ENCODE measurements at places on chromosomes 11 and 22.

GRCh38 chr22:22369964-22370270 lies 125.3 kb downstream of the VPREB1 start:
- no peak for DNase-seq

GRCh38 chr11:35933320-35933871 lies 10.5 kb upstream of the LDLRAD3 start:
- DNase-seq: no peak

GRCh38 chr11:15158351-15159015 lies 43.8 kb downstream of the INSC start:
- DNase-seq: no peak

DNA sequence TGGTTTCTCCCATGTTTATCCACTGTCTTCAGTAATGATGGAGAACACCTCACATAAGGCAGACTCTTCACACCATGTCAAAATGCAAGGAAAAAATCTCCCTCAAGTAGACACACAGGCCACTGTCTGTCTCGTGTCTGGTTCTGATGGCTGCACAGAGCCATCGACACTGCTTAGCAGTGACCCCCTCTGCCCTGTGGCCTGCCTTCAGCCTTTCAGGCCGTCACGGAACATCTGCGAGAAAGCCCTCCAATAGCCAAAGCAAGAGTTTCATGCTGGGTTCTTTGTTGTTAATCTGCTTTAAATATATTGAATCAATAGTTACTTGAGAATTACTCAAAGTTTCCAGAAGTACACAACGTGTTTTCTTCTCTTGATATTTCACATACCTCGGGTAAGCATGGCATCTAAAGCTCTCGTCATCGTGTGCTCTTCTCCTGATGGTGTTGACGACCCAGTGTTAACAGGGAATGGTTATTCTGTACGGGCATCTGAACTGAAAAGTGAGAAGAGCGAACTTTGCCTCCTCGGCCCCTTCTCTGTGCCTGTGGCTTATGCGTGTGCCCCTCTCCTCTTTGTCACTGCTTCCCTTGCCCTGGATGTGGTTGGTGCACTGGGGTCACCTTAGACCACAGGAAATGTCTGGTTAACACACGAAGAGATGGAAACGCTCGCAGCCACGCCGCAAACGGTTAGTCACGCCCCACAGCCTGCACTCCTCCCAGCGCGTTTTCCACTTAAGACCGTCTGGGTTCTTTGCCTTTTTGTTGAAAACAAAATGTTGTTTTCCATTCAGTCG lies 33.4 kb upstream of the CTTN start:
- peak; percentile 69 for DNase-seq

- no peak for DNase-seq
Measured at GRCh38 chr11:63629426-63629825, 15.2 kb upstream of the PLAAT3 start.

- no peak for DNase-seq
Measured at GRCh38 chr11:43071338-43071737, 240.5 kb upstream of the API5 start.

DNA sequence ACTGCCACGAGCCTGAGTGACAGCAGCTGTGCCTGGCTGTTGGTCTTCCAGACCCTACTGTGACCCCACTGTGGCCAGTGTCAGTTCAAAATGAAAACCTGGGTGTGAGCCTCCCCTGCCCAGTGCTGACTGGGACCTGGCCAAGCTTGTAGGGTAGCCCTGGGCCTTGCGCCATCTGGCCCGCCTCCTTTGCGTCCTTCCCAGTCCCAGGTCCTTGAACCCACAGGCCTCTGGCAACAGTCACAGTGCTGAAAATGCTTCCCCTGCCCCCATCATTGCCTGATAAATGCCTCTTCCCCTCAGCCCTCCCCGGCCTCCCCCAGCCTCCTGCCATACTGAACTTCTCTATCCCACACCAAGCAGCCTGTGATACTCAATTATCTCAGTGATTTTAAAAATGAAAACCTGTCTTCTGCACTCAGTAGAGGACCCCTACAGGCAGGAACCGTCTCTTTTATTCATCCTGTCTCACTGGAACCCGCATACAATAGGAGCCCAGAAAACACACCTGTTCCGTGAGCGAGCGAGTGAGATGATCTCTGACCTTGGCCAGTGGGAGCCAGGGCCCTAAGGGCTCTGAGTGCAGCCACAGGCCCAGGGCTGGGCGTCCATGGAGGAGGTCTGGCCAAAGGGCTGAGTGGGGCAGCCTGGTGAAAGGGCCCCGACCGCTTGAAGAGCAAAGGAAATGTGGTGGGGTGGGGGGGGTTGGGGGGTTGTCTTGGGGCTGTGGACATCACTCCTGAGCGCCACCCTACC lies 49.7 kb upstream of the TTLL12 start:
- no peak for DNase-seq

DNA sequence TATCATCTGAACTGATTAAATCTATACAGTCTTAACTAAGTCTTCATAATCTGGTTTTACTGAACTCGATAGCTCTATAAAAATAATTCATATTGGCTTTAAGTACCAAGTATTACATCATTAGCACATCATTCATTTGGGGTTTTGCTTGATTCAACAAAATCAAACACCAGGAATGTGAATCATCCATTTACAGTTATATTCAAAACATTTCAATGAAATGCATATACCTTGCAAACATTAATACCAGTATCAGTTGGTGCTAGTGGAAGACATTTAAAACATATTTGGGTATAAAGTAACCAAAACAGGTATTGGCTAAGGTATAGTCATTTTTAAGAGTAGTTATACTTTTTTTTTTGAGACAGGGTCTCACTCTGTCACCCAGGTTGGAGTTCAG lies 12.2 kb upstream of the CCDC89 start:
- DNase-seq: no peak

GRCh38 chr22:31343235-31344191 lies 2.6 kb downstream of the PATZ1 start:
- no peak for DNase-seq

DNA sequence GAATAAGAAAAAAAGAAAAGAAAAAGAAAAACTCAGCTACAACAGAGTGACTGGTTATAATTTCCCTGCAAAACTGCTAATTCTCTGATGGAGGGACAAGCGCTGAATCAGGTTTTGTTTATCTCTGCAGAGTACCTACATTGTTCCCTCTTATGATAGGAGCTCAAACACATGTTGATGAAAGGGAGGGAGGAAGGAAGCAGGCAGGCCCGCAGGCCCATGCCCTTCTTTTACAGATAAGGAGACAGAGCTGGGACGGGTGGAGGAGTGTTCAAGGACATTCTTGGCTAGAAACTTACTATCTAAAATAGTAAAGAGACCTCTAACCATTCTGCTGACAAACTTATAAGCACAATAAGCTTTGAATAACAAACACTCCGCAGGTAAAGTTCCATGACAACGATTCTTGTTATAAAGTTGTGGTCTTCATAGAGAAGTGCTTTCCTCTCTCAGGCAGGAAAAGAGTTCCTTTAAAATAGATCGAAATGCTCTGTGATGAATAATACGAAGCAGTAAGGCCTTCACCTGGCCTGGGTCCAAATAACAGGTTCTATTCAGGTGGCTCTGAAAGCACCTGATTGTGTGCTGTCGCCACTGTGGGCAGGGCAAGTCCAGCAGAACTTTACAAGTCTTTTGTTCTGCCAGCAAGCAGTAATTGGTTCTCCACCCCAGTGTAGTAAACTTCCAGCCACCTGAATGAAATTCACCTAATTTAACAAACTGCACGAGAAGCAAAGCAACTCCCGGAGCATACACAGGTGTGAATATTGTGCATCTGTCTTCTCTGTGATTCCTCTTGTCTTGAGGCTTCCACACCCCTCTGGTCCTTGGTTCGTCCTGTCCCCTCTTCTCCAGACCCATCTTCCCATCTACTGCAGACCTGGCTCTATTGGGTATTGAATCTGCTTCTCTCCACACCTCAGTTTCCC lies 15.3 kb upstream of the MICAL2 start:
- DNase-seq: no peak

DNA sequence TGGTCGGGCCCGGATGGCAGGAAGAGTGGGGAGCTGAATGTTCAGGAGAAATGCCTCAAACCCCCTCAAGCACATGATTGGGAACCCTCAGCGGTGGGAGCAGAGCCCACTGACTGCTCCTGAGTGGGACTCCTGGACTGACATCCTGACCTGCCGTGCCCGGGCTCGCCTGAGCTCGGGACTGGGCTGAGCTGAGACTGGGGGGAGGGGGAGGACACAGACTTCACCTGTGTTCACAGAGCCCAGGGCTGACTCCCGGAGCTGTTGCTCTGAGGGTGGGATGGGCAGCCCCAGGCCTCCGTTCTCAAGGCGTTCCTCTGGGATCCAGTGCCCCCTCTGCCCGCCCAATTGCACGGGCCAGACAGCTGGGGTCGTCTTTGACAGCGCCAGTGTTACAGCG lies 24.6 kb downstream of the DAGLA start:
- no peak for DNase-seq

GRCh38 chr11:133595998-133596590 lies 63.8 kb upstream of the OPCML start:
- DNase-seq: no peak

DNA sequence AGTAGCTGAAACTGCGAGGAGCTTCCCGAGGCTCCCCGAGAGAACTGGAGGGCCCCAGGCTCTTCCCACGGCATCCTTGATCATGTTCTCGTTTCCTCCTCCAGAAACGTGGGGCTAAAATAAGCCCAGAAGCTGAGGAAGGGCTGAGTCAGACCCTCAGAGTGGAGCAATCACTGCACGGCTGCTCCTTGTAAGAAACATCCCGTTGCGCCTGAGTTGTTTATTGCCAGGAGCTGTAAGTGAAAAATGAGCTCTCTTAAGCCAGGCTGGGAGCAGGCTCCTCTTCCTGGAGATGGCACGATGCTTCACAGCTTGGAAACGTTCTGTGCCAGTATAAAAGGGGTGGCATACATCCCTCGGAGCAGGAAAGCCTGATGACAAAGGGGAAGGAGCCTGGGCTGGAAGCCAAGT lies 47.3 kb upstream of the SYN3 start:
- DNase-seq: no peak

GRCh38 chr22:17388235-17388634 lies 19.0 kb downstream of the CECR2 start:
- no peak for DNase-seq

- DNase-seq: no peak
Measured at GRCh38 chr11:71577469-71578004, 5.1 kb downstream of the KRTAP5-11 start.

- no peak for DNase-seq
Measured at GRCh38 chr22:48568736-48569330, 1258.8 kb downstream of the BRD1 start.

DNA sequence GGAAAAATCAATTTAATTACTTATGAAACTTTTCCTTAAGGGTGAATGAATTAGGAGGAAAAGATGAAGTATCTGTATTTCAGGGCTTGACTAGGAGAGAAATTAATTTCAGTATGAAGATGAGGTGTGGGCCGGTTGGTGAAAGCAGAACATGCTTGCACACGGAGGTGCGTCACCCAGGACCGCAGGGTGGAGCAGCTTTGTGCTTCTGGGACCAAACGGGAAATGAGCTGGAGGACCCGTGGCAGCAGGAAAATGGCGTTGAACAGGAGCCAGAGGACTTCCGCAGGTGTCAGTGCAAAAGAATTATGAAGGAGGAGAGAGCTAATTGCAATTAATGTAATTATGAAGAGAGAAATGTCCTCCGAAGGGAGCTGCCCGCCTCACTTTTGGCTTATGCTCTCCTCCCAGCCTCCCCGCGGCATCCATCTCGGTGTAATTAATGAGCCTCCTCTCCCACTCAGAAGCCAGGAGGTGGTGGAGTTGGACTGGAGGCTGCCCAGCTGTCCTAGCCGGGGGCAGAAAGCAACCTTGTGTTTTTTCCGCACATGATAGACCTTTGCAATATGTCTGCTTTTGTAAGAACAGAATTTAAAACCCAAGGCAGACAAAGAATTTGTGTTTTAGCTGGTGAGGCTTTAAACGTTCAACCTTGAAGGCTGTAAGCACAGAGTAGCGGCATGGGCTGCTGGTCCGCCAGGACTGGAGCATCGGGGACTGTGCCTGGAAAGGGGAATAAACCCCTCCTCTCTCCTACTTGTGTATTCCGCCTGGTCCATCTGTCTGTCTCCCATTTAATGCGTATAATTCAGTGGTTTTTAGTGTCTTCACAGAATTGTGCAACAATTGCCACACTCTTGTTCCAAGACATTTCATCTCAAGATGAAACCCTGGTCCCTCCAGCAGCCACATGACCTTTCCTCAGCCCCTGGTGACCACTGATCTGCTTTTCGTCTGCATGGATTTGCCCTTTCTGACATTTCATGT lies 180.6 kb downstream of the TBC1D22A start:
- no peak for DNase-seq

- no peak for DNase-seq
Measured at GRCh38 chr22:23564276-23564675, 15.8 kb downstream of the IGLL1 start.

- no peak for DNase-seq
Measured at GRCh38 chr11:4863876-4864275, 14.9 kb upstream of the OR51S1 start.

- no peak for DNase-seq
Measured at GRCh38 chr22:37161443-37161842, 11.7 kb upstream of the IL2RB start.

All from stimulated activated CD8-positive, alpha-beta memory T cell treated with anti-CD3 and anti-CD28 coated beads, Interleukin-2, amount 100 ng/mL, for 48 hours (primary cell).